ENCODE measurements at places on chromosomes 5 and 9.

DNA sequence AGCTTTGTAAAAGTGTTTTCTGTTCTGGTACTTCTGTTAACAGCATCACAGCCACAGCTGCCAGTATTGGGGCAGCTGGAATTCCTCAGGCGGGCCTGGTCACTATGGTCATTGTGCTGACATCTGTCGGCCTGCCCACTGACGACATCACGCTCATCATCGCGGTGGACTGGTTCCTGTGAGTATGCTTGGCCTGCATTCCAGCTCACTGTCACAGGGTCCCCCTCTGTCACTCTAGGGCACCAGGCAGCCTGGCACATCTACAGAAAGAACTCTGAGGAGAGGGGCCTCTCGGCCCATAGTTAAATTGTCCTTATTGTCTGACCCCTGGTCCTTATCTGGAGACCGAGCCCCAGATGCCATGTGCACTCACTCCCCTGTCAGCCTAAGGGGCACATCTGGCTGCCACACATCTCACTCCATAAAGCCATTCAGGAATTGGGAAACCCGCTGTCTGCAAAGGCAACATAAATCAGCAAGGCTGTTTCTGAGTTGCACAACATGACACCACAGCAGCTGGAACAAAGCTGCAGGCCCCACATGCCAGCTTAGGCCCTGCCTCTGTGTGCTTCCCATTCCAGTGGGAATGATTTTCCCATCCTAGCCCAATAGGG, 77.5 kb downstream of the SLC1A3 start:
- no peak for DNase-seq

GRCh38 chr5:83503662-83504061, 32.1 kb downstream of the VCAN start:
- no peak for DNase-seq

DNA sequence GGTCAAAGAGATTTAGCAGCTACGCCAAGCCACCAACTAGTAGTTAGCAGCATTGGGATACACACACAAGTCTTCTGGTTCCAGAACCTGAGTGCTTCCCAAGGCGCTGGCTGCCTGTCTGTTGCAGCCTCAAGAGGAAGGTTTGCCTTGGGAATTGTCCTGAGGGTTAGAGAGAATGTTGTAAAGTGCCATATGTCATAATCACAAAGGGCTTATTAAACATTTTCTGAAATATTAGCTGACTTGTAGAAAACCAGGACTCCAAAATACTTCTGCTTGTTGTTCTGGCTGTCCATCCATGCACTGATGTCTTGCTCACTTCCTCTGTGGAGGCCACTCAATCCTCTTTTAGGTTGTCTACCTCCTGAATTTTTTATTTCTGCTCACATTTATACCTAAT, 46.3 kb downstream of the SLC36A1 start:
- DNase-seq = no peak

GRCh38 chr5:141051521-141051866, 320 bp downstream of the PCDHB1 start:
- no peak for DNase-seq

DNA sequence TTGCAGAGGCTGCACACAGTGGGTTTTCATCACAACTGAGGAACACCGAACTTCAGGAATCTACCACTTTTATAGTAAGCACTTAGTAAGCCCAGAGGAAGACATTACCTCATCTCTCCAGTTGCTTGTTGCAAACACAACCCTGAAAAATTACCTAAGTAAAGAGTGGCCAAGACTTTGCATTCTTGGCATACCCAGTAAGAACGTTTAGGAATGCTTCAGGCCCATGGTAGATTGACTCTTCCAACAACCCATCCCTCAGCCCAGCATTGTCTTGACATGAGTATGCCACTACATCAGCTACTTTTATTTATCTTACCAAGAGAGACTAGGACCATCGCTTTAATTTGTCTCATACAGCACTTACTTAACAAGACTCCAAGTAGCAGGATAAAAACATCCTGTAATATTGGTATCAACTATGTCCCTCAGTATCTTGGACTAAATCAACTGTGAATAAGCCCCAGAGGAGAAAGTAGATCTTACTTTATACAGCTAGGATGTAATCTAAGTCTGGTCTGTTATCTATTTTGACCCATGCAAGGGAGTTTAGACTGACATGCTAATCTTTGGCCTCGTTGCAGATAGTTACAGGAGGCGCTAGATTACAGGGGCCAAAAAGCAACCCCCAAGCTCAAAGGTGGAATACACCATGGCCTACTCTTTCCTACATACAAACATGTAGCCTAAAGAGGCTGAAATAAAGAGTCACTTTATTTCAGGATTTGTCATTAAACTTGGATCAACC, 114.9 kb downstream of the INVS start:
- no peak for DNase-seq

GRCh38 chr5:171365351-171365750, 22.3 kb upstream of the NPM1 start:
- no peak for DNase-seq

DNA sequence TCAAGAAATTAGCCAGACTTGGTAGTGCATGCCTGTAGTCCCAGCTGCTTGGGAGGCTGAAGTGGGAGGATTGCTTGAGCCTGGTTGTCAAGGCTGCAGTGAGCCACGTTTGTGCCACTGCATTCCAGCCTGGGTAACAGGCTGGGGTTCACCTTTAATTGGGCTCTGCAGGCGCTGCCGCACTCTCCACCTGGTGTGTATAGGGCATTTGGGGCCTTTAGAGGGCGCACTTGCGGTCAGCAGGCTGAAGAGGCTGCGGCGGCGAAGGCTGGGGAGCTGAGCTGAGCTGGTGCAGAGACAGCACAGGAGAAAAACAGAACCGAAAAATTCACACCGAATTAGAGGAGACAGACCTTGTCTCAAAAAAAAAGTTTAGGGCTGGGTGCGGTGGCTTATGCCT, 31.2 kb downstream of the CDK7 start:
- DNase-seq = no peak

DNA sequence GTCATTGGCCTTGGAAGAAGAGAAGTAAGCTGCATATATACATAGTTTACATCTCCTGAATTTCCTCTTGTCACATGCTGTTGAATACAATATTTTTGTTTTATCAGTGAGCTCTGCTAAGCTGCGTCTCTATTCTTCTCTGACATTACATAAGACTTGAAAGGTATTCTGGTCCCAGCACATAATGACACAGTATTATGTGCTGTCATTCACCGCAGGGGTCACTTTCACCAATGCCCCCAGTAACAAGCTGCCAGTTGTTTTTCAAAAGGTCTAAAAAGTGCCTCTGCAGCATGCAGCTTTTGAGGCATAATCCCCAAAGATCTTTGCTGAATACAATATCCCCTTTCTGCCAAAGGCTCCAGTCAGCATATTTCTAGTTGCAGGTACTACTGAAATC, 349.0 kb upstream of the FAM174A start:
- no peak for DNase-seq

DNA sequence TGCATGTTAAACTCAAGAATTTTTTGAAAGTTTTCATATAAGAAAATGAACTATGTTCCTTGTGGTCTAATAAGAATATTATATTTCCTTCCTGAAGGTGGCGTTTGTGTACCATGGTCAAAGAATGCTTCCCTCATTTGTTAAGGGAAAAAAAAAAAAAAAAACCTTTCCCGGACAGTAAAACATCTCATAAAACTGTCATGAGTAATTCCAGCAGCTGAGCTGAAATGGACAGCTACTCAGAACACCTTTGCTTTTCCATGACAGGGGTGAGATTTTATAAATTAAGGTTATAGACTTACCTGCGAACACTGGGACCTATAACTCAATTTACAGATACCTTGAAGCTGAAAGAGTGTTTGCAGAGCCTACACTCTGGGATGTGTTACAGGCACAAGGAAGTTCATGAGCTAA, 113.2 kb upstream of the RANBP3L start:
- DNase-seq = no peak

DNA sequence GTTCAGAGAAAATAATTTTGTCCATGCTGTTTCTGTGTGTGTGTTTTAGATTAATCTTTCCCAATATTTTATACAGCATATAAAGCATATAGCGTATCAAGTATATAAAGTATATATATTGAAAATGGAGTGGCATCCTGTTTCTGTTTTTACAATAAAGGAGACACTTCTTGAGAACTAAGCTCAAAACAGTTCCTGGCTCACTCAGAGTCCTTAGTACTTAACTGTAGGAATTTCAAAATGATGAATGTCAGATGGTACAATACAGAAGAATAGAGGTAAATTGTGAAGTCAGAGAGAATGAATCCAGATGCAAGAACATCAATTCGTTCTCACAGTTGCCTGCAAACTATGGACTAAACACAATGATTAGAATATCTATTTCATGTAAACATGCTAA, 68.7 kb upstream of the TAS2R1 start:
- DNase-seq = no peak

- no peak for DNase-seq
These were observed 36.2 kb downstream of the GRIN3A start for GRCh38 chr9:101702257-101702656.

- no peak for DNase-seq
These were observed 8.5 kb downstream of the KLF9 start for GRCh38 chr9:70405808-70406433.

GRCh38 chr9:98135558-98135934, 16.5 kb upstream of the TRIM14 start:
- DNase-seq = no peak

DNA sequence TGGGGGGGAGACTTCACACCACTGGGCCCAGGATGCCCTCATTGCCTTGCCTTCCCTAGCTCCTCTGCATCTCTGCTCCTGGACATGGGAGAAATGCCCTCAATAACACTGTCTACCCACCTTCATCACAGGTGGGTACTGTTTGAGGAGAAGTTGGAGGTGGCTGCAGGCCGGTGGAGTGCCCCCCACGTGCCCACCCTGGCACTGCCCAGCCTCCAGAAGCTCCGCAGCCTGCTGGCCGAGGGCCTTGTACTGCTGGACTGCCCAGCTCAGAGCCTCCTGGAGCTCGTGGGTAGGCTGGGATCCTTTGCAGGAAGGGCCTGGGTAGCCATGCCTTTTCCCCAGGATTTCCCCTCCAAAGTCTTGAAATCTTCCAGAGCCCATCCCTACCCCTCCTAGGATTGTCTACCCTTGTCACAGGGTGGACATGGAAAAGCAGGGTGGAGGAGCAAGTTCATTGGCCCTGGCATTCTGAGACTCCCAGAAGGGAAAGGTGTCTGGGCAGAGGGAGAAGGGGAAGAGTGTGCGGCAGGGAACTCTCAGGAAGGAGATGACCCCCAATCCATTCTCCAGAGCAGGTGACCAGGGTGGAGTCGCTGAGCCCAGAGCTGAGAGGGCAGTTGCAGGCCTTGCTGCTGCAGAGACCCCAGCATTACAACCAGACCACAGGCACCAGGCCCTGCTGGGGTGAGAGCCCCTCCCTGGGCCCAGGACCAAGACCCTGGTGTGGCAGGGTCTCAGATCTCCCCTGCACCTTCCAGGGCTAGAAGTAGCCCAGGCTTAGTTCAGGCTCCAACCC, 886 bp downstream of the SLC4A9 start:
- DNase-seq = no peak

- DNase-seq = peak; percentile 35
These were observed 8.0 kb downstream of the KLF9 start for GRCh38 chr9:70406434-70406862.

GRCh38 chr5:5189051-5189430, 48.9 kb downstream of the ADAMTS16 start:
- DNase-seq = no peak

GRCh38 chr5:169085636-169086035, 215.3 kb downstream of the SLIT3 start:
- no peak for DNase-seq

DNA sequence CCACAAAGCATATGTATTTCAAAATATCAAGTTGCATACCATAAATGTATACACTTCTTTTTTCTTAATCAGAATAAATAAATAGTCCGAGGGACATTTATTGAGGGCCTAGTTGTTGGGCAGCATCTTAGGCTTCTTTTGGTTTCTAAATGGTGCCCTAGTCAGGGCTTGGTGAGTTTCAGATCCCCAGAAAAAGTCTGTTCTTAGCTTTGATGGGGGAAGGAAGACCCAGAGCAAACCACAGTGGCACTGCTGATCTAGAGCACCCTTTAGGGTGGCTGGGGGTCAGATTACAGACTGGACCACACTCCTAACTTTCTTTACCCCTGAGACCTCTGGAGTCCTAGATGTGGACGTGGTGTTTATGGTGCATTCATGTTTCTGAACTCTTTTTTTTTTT, 97.8 kb downstream of the C9orf152 start:
- DNase-seq = no peak

DNA sequence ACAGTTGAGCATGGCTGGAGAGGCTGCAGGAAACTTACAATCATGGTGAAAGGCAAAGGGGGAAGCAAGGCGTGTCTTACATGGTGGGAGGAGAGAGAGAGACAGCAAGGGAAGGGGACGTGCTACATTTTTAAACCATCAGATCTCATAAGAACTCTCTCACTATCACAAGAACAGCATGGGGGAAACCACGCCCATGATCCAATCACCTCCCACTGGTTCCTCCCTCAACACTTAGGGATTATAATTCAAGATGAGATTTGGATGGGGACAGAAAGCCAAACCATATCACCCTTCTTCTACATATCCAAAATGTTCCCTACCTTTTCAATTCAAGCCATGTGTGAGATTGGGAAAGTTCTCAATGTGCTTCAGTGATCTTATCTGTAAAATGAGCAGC, 22.9 kb upstream of the GLRX start:
- DNase-seq = no peak
